ENCODE measurements at places on chromosomes 13 and 19.

- peak; percentile 23 for DNase-seq
These were observed 73.2 kb upstream of the RFC3 start for GRCh38 chr13:33744589-33745369.

DNA sequence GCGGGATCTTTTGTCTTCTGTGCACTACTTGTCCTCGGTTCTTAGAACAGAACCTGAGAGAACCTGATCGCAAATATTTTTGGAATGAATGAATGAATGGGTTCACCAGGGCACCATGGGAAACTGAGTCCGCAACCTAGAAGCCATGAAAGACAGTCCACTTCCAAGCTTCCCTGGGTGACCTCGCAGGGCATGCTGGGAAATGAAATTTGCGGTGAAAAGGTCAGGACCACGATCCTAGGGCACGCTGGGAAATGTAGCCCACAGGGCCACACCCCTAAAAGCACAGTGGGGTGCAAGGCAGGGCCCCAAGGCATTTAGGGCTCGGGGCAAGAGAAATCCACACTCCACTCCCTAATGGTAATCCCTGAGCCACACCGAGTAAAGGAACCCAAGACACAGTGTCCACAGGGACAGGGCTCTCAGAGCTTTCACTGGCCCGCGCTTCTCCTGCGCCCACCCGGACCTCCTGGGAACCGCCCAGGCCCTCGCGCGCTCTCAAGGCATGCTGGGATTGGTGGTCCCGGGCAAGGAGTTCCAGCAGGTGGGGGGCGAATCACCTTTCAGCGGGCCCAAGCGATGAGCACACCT is 1.1 kb upstream of the PPP1R12C start:
- peak; percentile 59 for DNase-seq

GRCh38 chr13:47875201-47875600 is 125.9 kb downstream of the SUCLA2 start:
- DNase-seq: no peak

DNA sequence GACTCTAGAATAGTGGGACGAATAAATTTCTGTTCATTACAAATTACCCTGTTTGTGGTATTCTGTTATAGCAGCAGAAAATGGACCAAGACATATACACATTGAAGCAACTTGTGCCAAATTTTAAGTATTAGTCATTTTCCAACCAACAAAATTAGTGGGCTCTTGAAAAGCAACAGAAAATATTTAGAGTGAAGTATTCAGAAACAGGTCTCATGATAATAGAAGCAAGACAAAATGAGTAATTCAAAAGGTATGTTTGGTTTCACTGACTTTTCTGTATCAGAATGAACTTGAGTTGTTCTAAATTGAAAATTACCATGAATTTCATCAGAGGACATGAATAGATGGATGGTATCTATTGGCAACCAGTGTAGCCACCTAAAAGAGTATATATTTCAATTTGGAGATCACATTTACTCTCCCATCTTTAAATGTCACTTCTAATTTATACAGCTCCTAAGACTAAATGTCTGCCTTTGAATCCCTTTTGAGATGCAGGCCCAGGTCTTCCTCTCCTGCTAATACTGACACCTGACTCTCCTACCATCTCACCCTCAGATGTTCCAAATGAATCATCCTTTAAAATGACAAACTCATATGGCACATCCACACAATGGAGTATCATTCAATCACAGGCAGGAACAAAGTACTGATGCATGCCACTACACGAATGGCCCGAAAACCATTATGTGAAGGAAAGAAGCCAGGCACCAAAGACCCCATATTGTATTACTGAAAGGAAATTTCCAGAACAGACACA is 40.7 kb upstream of the DOCK9 start:
- no peak for DNase-seq

GRCh38 chr13:87677496-87678371 is 6.6 kb downstream of the SLITRK5 start:
- DNase-seq: no peak

DNA sequence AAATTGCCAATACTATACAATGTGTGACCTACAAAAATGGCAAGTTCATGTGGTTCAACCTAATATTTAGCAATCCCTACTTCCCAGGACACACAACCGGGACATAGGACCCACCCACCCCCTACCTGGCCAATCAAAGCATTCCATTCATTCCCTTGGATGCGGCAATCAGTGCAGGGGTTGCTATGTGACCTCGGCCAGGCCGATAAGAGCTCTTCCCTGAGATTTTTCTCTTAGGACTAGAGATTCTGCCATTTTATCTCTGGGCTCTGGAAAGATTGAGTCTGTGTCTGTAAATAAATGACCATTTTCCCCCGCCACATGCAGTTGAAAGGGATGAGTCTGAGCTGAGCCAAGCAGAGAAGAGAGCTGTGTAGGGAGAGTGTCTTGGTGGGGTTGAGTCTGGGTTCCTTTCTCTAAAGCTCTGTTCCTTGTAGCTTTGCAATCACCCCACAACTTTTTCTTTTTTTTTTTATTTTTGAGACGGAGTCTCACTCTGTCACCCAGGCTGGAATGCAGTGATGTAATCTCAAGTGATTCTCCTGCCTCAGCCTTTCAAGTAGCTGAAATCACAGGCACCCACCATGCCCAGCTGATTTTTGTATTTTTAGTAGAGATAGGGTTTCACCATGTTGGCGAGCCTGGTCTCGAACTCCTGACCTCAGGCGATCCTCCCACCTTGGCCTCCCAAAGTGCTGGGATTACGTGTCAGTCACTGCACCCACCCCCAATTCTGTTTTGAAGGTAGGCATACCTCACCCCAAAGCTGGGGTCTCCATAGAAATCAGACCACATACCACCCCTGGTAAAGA is 7.4 kb downstream of the IFNL1 start:
- DNase-seq: no peak

DNA sequence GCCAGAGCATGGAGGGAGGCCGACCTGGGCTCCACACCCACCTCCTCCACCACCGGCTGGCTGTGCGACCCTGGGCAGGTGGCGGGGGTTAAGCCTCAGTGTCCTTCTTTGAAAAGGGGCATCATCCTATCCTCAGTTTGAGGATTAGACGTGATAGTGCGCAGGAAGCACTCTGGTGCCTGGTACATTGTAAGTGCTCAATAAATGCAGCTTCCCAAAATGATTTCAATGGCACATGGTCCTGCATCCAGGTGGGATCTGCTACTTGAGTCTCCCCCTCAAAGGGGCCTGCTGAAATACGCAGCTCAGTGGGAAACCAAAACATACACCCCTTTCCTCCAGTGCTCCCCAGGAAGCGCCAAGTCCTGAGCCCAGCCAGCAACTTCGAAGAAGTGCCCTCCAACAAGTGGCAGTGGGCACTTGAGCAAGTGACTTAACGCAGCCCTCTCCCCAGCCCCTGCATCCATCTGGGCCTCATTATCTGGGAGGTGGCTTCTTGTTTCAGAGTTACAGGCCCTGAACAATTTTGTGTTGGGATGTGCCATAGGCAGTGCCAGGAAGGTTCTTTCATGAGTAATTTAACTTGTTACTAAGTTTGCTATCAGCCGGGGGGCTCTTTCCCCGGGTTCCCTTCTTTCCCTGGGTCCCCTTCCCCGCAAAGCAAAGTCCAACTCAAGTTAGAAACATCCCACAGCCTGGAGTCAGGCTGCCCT is 17.9 kb downstream of the ACTN4 start:
- no peak for DNase-seq

- DNase-seq: no peak
These were observed 15.8 kb downstream of the ARHGAP33 start for GRCh38 chr19:35790981-35791813.

GRCh38 chr19:40959338-40959737 is 31.7 kb upstream of the CYP2B6 start:
- no peak for DNase-seq

DNA sequence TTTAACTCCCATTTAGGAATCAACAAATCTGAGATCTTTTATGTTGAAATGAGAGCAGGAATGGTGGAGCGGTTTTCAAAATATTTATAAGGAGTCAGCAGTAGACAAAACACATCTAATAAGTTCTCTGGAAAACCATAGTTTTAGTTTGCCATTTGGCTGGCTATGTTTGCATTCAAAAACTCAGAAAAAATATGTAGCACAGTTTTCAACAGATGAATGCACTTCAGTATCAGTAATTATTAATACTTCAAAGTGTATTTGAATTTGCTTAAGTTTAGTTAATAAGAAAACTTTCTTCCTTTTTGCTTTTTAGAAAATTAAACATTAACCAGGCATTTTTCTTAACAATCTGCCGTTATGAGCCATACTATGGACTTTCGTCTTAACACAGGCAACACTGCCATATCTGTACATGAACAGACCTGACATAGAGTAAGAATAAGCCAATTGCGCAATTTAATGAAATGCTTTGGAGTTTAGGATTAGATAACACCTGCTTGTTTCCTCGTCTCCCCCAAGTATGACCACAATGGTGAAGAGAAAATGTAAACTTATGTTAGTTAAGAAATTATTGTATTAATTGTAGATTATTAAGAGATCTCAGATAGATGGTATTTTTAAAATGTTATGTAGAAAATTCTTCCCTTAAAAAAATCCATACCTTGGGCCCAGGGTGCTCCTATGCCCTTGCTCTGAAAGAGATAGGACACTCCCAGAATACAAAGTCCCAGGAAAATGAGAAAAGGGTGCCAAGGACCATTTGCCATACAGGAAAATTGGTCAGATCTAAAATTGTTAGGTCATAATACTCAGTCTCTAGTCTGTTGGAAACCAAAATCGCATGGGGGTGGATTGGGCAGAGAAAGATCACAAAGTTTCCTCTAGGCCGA is 552.3 kb upstream of the ARGLU1 start:
- DNase-seq: no peak

GRCh38 chr13:48862572-48862971 is 113.1 kb upstream of the FNDC3A start:
- no peak for DNase-seq

GRCh38 chr13:89382981-89383380 is 1711.8 kb downstream of the SLITRK5 start:
- no peak for DNase-seq

DNA sequence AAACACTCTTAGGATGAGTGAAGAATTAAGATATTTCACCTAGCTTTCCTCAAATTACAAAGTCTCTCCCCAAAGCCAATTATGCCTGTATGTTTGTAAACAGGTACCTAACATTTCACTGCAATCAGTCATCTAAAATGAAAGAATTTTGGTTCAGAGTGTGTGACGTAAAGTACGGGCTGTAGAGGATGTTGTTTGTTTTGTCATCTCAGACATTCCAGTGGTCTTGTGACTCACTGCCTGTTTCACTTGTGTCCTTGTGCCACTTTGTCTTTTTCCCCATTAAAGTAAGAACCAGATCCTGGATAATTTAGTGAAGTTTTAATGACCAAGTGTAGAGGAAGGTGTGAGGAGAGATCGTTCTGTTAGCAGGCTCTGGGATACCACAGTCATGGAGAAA is 28.6 kb upstream of the EID2 start:
- no peak for DNase-seq

DNA sequence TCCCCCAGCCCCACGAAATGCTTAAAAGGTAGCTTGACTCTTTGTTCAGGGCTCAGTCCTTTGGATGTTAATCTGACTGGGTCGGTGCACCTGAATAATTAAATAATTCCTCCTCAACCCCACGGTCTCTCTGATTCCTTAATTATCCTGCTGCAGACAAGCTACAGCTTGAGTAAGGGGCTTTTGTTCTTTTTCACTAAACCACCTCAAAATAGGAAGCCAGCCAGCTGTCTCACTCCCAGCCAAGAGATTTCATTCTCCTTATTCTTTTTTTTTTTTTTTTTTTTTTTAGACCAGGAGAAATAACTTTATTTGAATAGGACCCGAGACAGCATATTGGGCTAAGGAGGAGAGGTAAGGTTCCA is 7.9 kb upstream of the FCGBP start:
- DNase-seq: no peak

- peak; percentile 68 for DNase-seq
These were observed 35.5 kb downstream of the TMED1 start for GRCh38 chr19:10800488-10800887.

DNA sequence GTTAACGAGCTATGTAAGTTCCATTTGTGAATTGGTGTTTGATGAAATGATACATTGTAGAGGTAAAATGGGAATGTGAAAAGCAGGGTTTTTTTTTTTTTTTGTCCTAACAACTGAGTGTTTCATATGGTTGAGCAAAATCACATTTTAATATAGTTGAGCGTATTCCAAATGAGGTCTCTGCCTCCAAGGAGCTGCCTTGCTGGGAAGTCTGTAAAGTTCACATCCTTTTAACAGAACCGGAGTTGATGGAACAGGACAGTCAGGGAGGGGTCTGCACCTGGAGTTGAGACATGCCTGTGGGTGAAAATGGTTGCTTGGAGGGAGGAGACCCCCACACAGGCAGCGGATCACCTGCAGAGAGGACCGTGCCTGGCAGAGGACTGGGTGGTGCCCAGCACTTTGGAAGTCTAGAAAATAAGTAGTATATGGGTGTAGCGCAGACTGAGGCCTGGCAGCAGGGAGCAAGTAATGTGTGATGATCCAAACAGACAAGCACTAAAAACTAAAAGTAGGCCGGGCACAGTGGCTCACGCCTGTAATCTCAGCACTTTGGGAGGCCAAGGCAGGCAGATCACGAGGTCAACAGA is 75.2 kb upstream of the UBAC2 start:
- no peak for DNase-seq

GRCh38 chr19:29329460-29330134 is 116.6 kb upstream of the UQCRFS1 start:
- DNase-seq: no peak

- no peak for DNase-seq
These were observed 26.8 kb downstream of the UBAC2 start for GRCh38 chr13:99227331-99227900.

GRCh38 chr13:97276862-97277269 is 54.7 kb downstream of the MBNL2 start:
- no peak for DNase-seq

DNA sequence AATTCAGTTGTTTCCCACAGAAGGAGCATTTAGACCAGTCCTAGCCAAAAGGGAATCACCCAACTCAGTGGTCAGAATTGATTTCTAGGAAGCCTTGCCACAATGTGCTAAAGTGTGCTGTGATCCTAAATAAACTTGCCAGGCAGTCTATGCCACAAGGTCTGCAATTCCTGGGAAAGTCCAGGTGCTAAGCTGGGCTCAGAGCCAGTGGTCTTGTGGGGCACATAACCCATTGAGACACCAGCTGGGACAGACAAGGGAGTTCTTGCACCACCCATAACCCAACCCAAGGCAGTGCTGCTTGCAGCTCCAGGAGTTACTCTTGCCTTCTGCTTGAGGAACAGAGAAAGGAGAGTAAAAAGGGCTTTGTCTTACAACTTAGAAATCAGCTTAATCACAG is 489.5 kb upstream of the SPRY2 start:
- no peak for DNase-seq

- no peak for DNase-seq
These were observed 20.3 kb downstream of the CSNK1G2 start for GRCh38 chr19:1961000-1961883.

GRCh38 chr13:100552755-100553154 is 35.8 kb downstream of the GGACT start:
- DNase-seq: no peak

GRCh38 chr19:38769635-38770211 is 3.6 kb downstream of the LGALS7 start:
- DNase-seq: peak; percentile 90
